Mononuclear cell (primary cell): ENCODE measurements at places on chromosomes 5 and 9. TPM values are rescaled to one million over a fixed set of nuclear protein-coding genes. Genes with fewer than 3 reads are reported as not detected.

MYMK gene
- not detected for total RNA-seq

GPX3 gene
- total RNA-seq, result 1.6 TPM

CCDC112 gene
- total RNA-seq, result 4.9 TPM

ERAP2 gene
- total RNA-seq, result 77.3 TPM

PPP2R2B gene
- total RNA-seq, result 5.4 TPM

SPINK6 gene
- total RNA-seq, result not detected

COL5A1 gene
- total RNA-seq, result 0.21 TPM

CDC20B gene
- total RNA-seq, result not detected

LRRC14B gene
- not detected for total RNA-seq

SH3PXD2B gene
- total RNA-seq, result 0.52 TPM

ZNF474 gene
- 0.10 TPM for total RNA-seq
